ENCODE measurements at places on chromosomes 2 and 18.

- no peak for DNase-seq
Observed at GRCh38 chr2:197268786-197269584, 41.6 kb downstream of the ANKRD44 start.

DNA sequence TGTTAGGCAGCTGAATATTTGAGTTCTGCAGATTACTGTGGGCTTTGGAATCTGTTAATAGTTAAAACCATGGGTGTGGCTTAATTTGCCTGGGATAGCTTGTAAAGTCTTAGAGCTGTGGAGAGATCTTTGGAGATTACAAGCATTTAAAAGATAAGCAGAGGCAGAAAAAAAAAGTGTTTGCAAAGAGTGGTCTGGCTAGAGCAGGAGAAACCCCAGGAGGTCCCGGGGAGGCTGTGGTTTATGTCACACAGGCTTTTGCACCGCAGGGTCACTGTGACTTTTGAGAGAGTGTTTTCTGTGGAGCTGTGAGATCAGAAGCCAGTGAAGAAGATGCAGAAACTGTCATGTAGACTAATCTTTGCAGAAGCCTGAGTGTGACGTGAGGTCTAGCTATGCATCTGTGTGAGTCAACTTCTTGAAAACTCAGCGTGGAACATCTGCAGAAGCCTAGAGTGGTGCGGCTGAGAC lies 49.0 kb downstream of the SETBP1 start:
- peak; percentile 37 for DNase-seq

GRCh38 chr2:241255542-241256167 lies 59.8 kb downstream of the HDLBP start:
- no peak for DNase-seq

DNA sequence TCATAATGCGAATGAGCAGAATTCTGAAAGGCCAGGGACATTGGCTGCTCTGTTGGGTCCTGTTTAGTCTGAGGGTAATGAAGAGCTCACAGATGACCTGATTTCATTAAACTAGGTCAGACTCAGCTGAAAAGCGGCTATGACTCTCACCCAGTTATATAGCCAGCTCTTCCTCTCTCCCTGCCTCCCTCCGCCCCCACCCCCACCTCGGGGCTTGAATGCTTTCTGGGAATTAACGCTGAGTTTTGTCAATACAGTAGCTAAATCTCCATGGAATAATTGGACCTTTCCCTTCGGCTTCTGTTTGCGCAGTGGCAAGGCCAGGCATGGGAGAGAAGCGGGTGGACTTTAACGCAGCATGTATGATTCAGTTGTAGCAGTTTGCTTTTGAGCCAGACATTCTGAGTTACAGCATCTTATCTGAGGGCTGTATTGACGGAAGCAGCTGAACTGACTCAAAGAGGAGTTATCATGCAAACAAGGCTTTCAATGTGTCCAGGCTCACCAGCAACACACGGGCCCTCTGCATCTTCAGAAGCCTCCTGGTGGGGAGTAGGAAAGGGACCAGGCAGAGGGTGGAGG lies 110.6 kb downstream of the MYCN start:
- DNase-seq = no peak

DNA sequence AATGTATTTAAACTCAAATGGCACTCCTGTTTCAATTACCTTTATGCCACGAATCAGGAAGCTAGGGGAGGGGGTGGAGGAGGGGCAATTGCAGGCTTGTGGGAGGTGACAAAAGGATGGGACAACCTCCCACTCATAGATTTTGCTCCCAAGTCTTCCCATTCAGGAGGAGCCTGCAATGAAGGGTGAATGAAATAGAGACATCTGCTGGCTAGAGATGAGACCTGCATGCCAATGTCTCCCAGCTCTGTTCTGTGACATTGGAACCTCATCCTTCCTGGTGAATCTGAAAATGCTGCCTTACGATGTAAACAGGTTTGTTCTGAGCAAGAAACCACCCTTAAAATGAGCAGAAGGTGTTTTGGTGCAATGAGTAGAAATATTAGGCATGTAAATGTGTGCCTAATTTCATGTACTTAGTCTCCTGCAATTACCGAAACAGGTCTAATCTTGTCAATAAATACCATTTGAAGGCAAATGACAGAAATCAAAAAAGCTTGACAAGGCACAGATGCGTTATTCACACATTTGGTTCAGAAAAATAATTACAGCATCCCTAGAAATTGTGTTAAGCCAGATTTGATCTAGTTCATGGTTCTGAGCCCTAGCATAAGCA lies 2.7 kb upstream of the PID1 start:
- peak; percentile 57 for DNase-seq

- DNase-seq = no peak
Observed at GRCh38 chr18:44594799-44595467, 85.8 kb upstream of the SETBP1 start.

- no peak for DNase-seq
Observed at GRCh38 chr2:3432067-3432466, 52.6 kb downstream of the TRAPPC12 start.

DNA sequence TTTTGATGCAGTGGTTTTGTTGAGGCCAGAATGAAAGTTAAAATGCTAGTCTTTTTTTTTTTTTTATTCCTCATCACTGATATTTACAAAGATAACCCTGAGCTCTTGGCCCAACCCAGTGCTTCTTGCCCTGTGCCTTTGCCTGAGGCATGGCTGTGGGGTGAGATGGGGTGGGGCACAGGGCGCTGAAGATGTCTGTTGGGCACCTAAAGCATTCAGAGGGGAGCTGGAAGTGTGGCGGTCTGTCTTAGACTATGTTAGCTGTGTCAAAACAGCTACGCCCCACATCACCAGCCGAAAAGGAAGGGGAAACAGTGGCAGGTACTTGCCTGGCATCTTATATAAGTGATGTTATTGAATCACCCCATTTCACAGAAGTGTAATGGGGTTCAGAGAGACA lies 20.7 kb downstream of the TOGARAM2 start:
- DNase-seq = no peak

Measured in SK-N-MC (cell line).